ENCODE measurements at places on chromosomes 7 and 10. TPM values are rescaled to one million over a fixed set of nuclear protein-coding genes. Genes with fewer than 3 reads are reported as not detected.

NEUROD6 gene
- not detected for total RNA-seq

ST8SIA6 gene
- total RNA-seq = not detected

HGF gene
- total RNA-seq = not detected

BTBD16 gene
- 0.58 TPM for total RNA-seq

KCNIP2 gene
- 0.98 TPM for total RNA-seq

PAPOLB gene
- total RNA-seq = not detected

PON1 gene
- 1.0 TPM for total RNA-seq

SFXN2 gene
- 2.1 TPM for total RNA-seq

CRYGN gene
- total RNA-seq = not detected

AKR1C4 gene
- total RNA-seq = 0.32 TPM

FGFR2 gene
- total RNA-seq = 0.45 TPM

ABCA13 gene
- total RNA-seq = not detected

NDUFA5 gene
- total RNA-seq = 27.4 TPM

ANKRD2 gene
- 6.4 TPM for total RNA-seq

FGL2 gene
- not detected for total RNA-seq

SLC26A5 gene
- not detected for total RNA-seq

TMEM196 gene
- total RNA-seq = not detected
